ENCODE measurements at places on chromosomes 13 and 19.

DNA sequence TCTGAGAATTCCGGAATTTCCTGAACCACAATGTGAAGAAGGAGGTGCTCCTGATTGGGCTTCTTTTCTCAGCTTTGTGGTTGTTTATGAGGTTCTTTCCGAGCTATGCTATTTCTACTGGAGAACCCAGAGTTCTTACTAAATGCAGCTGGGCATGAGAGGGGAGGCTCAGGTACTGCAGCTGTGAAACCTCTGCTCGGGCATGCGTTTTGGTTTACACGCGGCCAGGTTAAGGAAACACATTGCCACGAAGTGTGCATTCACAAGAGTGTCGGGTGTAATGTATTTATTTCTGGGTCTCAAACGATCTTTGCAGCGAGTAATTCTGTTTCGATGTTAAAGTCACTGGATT is 661 bp upstream of the MIR17HG start:
- DNase-seq, result no peak

GRCh38 chr13:24148414-24149235 is 11.9 kb upstream of the SPATA13 start:
- DNase-seq, result no peak

- DNase-seq, result no peak
Observed at GRCh38 chr13:29817604-29818378, 32.6 kb downstream of the UBL3 start.

GRCh38 chr13:33466262-33466661 is 180.7 kb upstream of the STARD13 start:
- DNase-seq, result no peak

Data from activated T-helper 1 cell treated with anti-CD3 and anti-CD28 coated beads, Interleukin-2, amount 50 U/mL, for 16 hours (primary cell).